ENCODE measurements at places on chromosomes 7 and 10.

DNA sequence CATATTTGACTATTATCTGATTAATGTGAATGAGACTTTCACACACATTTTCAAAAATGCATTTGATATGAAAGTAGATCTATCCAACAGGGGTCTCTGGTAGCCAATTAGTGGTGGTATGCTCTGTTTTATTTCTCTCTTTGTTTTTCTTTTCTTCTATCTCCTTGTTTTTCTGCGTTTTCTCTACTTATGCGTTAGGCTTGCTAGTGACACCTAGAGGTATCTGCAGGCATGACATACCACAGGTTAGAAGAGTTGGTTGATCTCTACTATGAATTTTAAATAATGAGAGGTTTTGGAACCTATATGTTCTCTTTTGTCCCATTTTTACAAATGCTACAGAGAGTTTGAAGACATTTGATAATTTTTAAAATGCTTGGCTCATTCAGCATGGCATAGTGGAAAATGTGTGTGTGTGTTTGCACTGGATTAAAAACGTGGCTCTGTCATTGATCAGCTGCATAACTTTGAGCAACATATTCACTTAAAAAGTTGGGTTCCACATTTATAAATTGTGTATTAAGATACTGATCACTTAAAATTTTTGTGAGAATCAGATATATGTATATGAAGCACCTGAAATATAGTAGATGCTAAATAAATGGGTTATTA is 28.1 kb upstream of the PLXDC2 start:
- no peaks in the 10 kb centered on the region for H3K36me3 ChIP-seq
- H3K4me1 ChIP-seq, result no peaks in the 10 kb centered on the region
- H3K27ac ChIP-seq, result no peak overlapping the region
- H3K4me3 ChIP-seq, result no peak overlapping the region
- DNase-seq, result no peak

DNA sequence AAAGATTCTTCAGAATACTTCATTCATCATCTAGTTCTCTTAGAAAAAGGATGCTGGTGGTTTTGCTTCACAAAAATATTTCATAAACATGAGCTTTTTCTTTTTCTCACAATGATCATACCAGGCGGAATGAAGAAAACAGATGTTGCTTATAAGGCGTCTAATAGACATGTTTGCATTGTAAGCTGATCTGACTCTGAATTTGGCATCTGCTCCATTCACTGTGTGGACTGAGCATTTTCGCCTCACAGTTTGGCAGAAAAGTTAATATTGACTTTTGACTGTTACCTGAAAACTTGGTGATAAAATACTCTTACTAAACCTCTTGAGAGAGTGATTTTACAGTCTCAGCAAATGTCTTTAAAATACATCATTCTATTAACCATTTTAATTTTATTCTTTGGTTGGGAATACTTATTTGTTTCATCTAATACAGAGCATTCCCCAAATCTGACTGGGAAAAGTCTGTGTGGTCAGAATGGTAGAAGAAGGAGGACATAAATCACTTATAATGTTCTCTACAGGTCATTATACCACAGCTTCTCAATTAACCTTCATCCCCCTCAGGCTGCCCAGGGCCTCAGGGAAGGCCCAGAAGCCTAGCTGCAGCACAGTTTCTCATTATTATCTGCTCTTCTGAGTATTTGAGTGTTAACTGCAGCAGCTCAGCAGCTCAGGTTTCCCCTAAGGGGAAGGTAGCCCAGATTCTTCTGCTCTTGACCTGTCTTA is 121.6 kb upstream of the KAT6B start:
- peaks cover 14% of the 10 kb centered on the region for H3K36me3 ChIP-seq
- no peak overlapping the region for H3K27ac ChIP-seq
- no peaks in the 10 kb centered on the region for H3K4me1 ChIP-seq
- no peak overlapping the region for H3K4me3 ChIP-seq

DNA sequence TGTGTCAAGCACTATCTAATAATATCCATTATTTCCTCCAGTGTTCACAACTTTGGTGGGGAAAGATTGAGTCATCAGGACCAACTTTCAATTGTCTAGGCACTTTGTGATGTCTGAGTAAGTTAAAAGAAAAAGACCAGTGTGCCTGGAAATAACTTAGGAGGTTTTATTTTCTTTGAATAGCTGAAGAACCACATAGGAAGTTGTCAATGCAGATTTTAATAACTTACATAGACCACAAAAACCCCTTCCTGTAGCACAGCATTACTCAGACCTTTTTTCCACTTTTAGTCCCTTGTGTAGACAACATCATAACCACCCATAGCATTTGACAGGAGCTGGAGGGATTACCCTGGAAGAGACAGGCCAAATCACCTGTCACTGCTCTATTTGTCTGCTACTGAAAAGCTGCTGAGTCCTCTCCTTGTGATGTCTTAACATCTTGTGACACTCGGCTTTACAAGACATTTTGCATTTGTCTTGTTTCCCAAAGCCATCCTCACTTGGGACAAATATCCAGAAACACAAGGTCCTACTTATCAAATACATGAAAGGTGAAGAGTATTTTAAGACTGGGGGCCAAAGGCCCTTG is 241.5 kb upstream of the PTER start:
- peaks cover 20% of the 10 kb centered on the region for H3K4me1 ChIP-seq
- H3K36me3 ChIP-seq, result peaks cover 7% of the 10 kb centered on the region
- peaks cover 3% of the 10 kb centered on the region for H3K27me3 ChIP-seq
- DNase-seq, result no peak
- peak overlapping the region; percentile 23 for H3K4me3 ChIP-seq

- peak overlapping the region; percentile 98 for H3K27ac ChIP-seq
- H3K4me1 ChIP-seq, result peaks cover 25% of the 10 kb centered on the region
- no peak for DNase-seq
- peaks cover 10% of the 10 kb centered on the region for H3K36me3 ChIP-seq
These were observed 495 bp downstream of the SFR1 start for GRCh38 chr10:104122225-104123107.

- no peaks in the 10 kb centered on the region for H3K4me1 ChIP-seq
- H3K27me3 ChIP-seq, result no peaks in the 10 kb centered on the region
- no peak for DNase-seq
- H3K27ac ChIP-seq, result no peak overlapping the region
- H3K4me3 ChIP-seq, result no peak overlapping the region
These were observed 78.7 kb upstream of the ARID5B start for GRCh38 chr10:61822781-61823230.

DNA sequence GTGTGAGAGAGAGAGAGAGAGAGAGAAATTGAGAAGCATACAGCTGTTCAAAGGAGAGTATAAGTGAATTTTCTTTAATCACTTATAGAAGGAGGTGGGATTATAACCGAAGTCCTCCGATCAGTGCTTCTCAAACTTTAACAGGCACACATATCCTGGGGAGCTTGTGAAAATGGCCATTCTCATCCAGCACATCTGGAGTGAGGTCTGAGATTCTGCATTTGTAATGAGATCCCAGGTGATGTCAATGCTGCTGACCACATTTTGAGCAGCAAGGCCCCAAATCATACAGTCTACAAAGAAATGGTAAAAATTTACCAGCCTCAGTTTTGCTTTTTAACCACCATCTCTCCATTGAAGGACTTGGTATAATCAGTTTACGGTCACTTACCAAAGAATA is 219.0 kb downstream of the PTEN start:
- H3K27ac ChIP-seq, result no peak overlapping the region
- peaks cover 10% of the 10 kb centered on the region for H3K27me3 ChIP-seq
- peaks cover 12% of the 10 kb centered on the region for H3K36me3 ChIP-seq
- DNase-seq, result no peak
- H3K4me3 ChIP-seq, result no peak overlapping the region

- no peak overlapping the region for H3K4me3 ChIP-seq
- no peaks in the 10 kb centered on the region for H3K27me3 ChIP-seq
- peaks cover 14% of the 10 kb centered on the region for H3K4me1 ChIP-seq
- no peak for DNase-seq
- H3K36me3 ChIP-seq, result no peaks in the 10 kb centered on the region
These were observed 156.0 kb downstream of the FAM107B start for GRCh38 chr10:14618674-14619073.

All from activated naive CD8-positive, alpha-beta T cell treated with anti-CD3 and anti-CD28 coated beads, Interleukin-2, amount 10 ng/mL, durations not matched to agents 7 days and 5 days (primary cell).